Amygdala (tissue), 56 donors: ENCODE measurements at places on chromosomes 13 and 19.

- peak; percentile 66 for DNase-seq
These were observed 1.7 kb upstream of the ELAVL3 start for GRCh38 chr19:11482384-11483050.

DNA sequence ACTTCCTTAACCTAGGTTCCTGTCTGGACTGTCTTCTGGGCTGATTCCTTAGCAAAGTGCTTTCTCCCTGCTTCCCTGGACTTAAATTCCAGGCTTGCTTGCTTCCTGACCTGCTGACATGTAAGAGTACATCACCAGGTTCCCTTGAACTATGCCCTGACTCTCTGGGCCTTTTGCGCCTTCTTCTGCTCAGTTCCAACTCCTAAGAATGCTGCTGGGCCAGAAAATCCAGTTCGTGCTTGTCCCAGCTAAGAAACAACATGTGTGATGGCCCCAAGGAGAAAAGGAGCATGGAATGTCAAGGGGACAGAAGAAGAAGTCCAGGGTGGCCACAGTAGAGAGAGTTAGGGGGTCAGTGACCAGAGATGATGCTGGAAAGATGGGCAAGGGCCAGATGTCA, 42.6 kb upstream of the MBNL2 start:
- DNase-seq, result no peak

GRCh38 chr13:50529154-50529882, 314.2 kb downstream of the DLEU7 start:
- no peak for DNase-seq

GRCh38 chr13:31733647-31734046, 5.7 kb upstream of the RXFP2 start:
- DNase-seq, result no peak
